WERI-Rb-1 (cell line): ENCODE measurements at places on chromosomes 5 and 9.
A peak's percentile ranks its signal among the peaks of the same experiment; 100 is the strongest.

- no peak for DNase-seq
These were observed 97.1 kb upstream of the APC start for GRCh38 chr5:112640546-112640945.

- no peak for DNase-seq
These were observed 94.5 kb downstream of the LMNB1 start for GRCh38 chr5:126871441-126871840.

GRCh38 chr5:135232958-135233357 lies 166.1 kb downstream of the MACROH2A1 start:
- DNase-seq: no peak

- peak; percentile 10 for DNase-seq
These were observed 2.6 kb downstream of the NR5A1 start for GRCh38 chr9:124504530-124505005.

DNA sequence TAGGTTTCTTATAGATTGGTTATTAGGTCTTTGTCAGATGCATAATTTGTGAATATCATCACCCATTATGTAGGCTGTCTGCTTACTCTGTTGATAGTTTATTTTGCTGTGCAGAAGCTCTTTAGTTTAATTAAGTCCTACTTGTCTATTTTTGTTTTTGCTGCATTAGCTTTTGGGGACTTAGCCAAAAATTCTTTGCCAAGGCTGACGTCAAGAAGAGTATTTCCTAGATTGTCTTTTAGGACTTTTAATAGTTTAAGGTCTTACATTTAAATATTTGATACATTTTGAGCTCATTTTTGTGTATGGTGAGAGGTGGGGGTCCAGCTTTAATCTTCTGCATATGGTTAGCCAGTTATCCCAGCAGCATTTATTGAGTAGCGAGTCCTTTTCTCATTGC lies 24.8 kb upstream of the ANGPTL2 start:
- DNase-seq: no peak

- no peak for DNase-seq
These were observed 239.5 kb upstream of the MAP3K1 start for GRCh38 chr5:56575821-56576220.

DNA sequence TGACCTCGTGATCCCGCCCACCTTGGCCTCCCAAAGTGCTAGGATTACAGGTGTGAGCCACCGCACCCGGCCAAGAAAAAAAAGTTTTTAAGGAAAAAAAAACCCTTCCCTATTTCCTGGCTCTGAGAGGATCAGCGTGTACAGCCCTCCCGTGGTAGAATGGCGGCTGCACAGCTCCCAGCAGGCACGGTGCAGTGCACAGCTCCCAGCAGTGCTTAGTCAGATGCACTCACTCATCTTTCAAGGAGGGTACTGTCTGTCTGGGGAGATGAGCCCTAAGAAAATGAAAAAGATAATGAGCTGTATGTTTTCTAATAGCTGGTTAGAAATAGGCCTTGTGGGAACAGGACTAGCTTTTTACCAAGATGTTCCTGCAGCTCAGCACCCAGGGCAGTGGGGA lies 36.7 kb upstream of the SLC2A8 start:
- DNase-seq: no peak

GRCh38 chr9:120387257-120388002 lies 192.5 kb downstream of the CDK5RAP2 start:
- no peak for DNase-seq

- no peak for DNase-seq
These were observed 825 bp upstream of the PCAT7 start for GRCh38 chr9:94554078-94554438.

GRCh38 chr9:89039664-89040063 lies 48.4 kb downstream of the S1PR3 start:
- DNase-seq: no peak

DNA sequence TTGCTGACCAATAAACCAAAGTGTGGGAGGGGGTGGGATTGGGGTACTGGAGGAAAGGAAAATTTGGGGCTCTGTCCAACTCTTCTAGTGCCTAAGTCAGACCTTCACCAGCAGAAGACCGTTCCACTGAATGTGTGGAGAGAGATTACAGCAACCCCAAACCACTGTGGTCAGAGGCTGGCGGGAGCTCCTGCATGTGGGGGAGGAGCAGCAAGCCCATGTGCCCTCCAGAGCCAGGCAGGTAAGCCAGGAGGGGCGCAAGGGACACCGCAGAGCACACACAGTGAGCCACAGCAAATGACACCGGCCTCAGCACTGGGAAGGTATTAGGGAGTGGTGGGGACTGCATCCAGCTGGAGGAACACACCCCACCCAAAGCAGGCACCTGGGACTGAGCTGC lies 62.9 kb downstream of the SMIM23 start:
- no peak for DNase-seq

- DNase-seq: no peak
These were observed 149.2 kb upstream of the KLF9 start for GRCh38 chr9:70563431-70564204.

GRCh38 chr9:128917151-128917849 lies 3.5 kb upstream of the PHYHD1 start:
- DNase-seq: no peak

DNA sequence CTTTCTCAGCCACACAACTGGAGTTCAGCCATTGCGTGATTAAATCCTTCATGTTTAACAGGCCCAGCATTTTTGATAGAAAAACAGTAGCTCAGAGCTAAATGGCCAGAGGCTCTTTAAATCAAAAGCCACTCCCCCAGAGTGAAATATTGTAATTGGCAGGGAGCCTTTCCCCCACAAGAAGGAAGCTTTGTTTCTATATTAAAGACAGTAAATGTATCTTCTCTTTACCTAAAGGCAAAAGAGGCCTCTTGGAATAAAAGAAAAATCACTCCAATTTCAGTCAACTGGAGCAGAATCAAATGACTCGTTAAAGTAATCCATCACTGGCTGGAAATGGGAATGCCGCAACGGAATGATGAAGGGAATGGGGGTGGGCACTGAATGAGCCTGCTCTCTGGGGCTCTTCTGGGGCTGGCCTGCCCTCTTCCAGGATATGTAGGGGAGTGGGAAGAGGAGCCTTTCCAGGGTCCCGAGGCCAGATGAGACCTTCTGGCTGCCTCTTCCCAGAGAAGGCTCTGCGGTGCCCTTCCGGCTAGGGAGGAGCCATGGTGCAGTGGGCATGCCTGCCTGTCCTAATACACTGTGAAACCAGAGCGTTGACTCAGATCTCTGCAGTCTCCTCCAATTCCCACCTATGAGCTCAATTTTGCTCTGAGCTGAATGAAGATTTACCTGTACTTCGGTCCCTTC lies 45.2 kb downstream of the ANKDD1B start:
- DNase-seq: no peak

DNA sequence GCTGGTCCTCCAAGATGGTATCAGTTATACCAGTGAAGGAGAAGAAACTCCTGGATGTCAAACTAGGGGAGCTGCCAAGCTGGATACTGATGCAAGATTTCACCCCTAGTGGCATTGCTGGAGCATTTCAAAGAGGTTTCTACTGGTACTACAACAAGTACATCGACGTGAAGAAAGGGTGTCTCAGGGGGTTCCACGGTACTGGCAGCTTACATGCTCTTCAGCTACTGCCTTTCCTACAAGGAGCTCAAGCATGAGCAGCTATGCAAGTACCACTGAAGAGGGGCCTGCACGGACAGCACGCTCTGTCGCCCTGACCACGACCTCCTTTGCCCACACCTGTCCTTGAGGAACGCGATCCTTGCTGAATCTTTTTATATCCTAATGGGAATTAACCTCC lies 19.5 kb downstream of the ACTL7B start:
- peak; percentile 49 for DNase-seq

- no peak for DNase-seq
These were observed 1019.8 kb upstream of the CDH18 start for GRCh38 chr5:21007781-21008180.

GRCh38 chr5:42490831-42491230 lies 67.6 kb downstream of the GHR start:
- DNase-seq: no peak

DNA sequence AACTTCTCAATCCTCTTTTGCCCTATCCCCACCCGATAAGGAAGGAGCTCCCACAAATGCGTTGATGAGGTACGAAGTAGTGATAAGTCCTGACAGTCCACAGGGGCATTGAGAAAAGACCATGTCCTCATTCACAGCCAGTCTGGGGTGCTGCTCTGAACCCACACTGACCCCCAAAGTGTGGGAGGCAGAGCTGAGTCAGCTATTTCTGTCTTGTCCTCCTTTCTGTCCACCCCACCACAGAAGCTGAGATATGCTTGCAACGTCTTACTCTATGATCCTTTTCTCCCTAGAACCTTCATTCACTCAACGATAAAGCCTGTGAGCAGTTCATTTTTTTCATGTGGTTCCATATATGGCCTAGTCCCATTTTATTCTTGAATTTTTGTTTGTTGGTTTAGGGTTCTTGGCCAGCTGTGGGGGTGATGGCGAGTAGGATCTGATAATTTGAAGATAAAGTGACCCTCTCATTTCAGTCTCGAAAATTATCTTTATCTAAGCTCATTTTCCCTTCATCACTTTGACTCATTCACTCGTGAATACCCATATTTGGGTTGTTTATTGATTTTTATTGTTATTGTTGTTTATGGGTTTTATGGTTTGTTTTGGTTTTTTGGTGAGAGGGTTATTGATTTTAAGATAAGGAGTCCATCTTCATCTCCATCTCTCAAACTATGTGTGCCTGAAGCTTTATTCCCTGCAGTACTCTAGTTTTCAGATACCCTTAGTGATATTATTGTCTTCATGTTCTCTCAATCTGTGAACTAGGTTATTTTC lies 58.5 kb upstream of the ZNF366 start:
- no peak for DNase-seq

DNA sequence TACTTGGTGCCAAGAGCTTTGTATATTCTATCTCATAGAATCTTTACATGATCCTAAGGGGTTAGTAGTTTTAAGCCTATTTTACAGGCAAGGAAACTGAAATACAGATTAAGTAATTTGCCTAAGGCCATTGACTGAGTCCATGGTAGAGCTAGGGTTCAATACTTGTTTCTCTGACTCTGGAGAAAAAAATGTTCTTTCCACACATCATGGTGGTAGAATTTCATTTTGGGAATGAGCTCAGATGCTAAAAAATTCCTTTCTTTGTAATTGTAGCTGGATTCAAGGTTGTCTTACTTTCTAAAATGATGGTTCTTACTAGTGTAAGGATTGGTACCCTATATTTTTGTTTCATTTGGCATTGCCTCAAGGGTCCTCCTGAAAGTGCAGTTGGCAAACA lies 86.0 kb downstream of the ANKRD55 start:
- DNase-seq: no peak

DNA sequence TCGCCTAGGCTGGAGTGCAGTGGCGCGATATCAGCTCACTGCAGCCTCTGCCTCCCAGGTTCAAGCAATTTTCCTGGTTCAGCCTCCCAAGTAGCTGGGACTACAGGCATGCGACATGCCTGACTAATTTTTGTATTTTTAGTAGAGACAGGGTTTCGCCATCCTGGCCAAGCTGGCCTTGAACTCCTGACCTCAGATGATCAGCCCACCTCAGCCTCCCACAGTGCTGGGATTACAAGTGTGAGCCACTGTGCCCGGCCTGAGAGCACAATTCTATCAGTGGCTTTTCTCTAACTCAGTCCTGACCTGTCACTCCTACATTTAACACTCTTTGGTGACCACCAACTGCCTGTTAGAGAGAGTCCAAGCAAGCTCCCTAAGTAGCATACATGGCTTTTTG lies 82.7 kb upstream of the SPOCK1 start:
- DNase-seq: no peak

GRCh38 chr9:120890320-120891244 lies 13.6 kb upstream of the PHF19 start:
- no peak for DNase-seq

DNA sequence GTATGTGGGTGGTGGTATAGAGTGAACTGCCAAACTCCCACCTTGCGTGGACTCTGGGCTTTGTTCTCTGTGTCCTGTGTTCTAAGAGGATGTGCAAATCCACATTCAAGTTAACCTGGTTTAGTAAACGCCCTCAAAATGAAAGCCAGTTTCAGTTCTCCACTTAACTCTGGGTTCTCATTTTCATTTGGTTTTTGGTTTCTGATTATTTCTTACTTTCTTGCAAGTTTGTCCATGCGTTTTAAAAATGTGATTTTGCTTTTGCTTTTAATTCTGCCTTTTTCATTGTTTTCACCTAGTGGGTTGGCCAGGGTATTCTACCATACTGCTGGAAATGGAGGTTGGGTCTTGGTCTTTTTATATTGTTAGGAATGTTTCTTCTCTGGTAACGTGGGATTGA lies 38.2 kb downstream of the GALNT10 start:
- DNase-seq: no peak

DNA sequence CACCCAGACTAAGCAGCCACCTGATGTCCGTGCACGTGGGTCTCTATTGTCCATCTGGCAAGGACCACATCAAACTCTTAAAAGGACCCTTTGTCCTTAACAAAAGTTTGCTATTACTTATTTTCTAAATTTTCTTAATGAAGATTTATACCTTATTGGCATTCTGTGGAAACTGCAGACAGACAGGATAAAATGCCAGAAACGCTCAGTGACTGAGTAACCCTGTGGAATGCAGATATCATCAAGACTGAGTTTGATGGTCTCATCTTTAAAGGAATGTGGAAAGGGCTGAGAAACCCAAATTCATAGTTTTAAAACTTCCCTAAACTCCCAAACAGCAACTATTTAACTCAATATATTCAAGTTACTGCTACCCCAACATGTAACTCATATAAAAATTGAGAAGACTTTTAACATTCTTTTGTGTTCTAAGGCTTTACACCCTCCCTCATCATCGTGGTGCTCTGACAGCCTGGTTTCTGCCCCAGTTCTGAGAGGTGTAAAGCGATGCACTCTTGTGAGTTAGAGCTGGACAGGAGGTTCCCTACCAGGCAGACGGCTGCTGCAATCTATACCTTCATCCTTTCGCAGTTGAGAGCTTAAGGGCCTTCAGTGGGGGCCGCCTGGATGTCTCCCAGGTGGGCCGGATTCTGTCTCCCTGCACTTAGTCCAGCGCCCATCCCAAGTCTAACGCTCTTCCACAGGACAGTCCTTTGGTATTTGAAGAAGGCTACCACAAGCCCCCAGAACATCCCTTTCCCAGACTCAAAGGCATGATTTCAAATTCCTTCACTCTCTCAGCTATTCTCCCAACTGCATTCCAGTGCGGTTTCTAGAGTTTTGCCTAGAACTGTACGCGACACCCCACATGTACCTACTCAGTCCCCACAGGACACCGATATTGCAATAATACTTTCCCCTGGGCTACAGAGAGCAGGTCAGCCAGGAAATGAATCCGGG lies 68.9 kb downstream of the DAP start:
- no peak for DNase-seq

GRCh38 chr5:168921147-168921866 lies 342.1 kb upstream of the PANK3 start:
- DNase-seq: no peak
